ENCODE measurements at places on chromosomes 1 and 21.

DNA sequence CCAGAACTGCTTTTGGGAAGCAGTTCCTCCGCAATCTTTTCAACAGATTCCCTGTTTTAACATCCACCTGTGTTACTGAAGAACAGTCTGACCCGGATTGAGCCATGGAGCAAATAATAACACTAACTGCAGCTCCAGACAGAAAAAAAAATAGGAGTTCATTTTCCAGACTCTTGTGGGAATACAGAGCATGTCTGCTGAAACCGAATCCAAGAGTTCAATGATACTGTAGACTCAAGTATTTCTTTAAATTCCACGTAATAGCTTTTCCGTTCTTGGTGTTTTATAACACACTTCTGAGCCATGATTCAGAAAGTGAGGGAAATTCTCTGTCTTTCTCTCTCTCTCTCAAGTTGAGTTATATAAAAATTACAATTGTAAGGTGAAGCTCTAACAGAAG lies 60.6 kb downstream of the DDAH1 start:
- peak; percentile 35 for DNase-seq

DNA sequence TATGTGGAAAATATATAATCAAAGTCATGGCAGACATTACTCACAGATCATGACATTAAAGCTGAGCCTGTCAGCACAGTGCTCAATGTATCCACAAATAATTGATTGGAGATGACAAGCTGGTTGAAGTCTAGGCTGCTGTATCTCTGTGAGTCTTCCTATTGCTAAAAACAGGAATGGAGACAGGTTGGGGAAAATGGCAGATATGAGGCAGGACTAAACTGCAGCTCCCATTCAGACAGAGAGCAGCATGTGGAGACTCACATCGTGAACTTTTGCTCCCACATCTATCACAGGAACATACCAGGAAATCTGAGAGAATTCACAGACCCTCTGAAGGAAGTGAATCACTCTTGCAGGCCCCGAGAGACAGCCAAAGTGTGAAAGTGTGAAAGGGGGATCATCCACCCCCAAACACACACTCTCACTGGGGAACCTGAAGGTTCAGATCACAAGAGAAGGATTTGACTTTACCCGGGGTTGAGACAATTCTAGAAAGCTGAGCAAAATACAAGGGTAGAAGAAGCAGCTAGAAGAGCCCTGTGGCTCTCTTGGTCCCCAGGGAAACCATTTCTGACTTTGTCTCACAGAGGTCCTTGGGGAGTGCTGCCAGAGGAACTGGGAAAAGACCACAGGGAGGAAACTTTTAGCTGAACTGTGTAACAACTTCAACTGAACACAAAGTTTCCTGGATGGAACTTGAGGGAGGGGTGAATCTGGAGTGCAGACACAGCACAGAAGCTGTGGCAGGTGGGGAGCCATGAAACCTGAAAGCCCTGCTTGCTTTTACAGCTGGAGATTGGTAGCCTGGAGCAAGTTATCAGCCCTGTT lies 173.4 kb downstream of the S1PR1 start:
- DNase-seq: no peak

DNA sequence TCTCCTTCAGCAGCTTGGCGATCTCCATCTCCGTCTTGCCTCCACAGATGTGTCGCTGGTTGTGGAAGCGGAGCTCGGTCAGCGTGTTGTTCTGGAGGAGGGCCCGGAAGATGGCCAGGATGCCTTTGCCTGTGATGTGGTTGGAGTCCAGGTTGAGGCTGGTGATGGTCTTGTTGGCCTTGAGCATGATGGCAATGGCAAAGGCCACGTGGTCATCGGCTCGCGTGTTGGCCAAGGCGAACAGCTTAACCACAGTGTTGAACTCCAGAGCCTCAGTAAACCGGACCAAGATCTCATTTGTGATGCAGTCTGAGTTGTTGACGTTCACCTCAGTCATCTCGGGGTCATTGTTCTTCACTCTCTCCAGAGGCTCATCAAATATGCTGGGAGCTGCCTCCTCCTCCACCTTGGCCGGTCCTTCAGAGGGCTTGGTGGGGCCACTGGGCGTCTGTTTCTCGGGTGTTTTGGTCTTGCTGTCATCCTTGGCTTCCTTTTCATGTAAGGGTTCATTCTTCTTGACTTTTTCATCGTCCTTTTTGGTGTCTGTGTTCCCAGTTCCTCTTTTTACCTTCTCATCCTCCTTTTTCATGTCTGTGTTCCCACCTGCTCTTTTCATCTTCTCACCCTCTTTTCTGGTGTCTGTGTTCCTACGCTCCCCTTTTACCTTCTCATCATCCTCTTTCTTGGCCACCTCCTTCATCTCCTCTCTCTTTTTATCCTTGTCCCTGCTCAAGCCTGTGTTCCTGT lies 11.2 kb downstream of the SHISA4 start:
- DNase-seq: no peak

DNA sequence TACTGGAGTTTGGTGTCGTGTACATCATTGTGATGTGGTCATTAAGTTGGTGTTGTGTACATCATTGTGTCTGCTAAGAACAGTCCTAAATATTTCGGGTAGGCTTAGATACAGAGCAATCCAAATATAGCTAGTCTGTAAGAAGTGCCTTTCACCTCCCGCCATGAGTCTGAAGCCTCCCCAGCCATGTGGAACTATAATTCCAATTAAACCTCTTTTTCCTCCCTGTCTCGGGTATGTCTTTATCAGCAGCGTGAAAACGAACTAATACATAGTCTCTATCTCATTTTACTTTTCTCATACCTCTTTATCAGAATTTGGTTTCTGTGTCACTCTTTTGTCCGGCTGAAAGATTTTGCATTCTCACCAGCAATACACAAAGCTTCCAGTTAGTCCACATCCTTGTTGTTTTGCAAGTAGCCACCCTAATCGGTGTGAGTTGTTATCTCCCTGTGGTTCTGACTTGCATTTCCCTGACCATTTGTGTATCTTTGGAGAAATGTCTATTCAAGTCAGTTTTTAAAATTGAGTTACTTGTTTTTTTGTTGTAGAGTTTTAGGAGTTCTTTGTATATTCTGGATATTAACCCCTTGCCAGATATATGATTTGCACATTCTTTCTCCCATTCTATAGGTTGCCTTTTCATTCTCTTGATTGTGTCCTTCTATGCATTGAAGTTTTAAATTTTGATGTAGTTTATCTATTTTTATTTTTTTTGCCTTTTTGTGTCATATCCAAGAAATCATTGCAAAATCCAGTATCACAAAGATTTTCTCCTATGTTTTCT lies 56.5 kb downstream of the FNBP1L start:
- no peak for DNase-seq

DNA sequence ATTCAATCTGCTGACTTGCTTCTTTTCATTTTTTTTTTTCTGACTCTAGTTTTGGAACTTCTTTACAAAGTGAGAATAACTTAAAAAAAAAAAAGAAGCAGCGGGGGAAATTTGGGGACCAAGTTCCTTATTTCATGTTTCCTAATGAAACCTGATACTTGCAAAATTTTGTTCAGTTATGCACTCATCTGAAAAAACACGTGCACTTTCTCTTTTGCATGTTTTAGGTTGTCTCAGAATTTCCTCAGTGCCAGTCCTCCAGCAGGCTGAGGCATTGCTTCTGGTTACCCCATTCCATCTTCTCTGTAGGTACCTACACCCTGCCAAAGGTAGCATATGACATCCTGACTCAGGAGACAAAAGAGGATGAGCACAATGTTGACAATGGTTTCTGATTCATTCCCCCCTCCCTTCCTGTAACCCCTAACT lies 299.7 kb downstream of the GRIK1 start:
- no peak for DNase-seq
